ENCODE measurements at places on chromosomes 7 and 10.

GRCh38 chr7:102106625-102107024 is 180.0 kb upstream of the SH2B2 start:
- DNase-seq: no peak

DNA sequence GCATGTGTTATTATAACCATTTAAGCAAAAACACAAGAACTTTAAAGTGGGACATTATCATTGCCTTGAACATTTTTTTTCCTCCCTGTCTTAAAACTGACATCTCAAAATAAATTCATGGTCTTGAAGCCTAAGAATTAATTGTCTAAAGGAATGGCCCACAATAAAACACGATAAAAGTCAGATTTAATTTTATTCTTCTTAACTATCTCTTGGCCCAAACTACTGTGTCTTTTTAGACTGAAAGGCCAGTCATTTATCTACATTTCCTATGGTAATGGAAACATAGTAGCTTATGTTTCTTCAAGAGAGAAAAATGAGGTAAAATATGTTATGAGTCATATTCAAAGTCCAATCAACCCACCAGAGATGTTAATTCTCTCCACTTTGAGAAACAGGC is 24.4 kb upstream of the ETV1 start:
- no peak for DNase-seq

DNA sequence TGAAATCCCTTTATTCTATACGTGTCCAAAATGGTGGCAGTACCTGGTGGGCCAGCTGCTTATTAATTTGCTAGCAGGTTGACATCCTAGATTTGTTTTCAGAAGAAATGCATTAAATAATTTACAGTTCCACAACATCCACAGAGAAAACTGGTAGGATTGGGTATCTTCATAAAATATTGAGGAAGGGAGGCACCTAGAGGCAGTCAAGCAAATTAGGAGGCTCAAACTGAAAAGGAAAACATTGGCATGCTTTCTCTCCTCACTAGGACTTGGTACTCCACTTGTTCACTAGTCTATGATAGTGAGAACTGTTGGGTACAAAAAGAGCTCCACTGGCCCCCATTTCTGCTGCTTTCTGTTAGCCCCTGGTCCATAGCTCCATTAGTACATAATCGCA is 18.3 kb upstream of the LRGUK start:
- DNase-seq: no peak

DNA sequence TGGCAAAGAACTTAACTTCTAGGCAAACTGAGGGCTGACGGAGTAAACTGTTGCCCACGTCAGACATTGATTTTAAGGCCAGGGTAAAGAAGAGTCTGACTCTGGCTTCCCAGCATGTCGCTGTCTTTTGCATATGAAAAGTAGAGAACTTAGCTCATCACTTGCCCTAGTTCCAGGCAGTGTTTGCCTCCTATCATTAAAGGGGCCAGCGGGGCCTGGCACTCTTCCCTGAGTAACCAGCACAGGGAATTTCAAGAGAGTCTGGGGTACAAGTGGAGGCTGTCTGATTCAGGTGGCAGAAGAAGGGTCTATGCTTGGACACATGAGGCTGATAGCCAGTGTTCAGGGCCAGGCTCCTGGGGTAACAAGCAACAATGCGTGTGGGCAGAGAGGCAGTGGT is 4.8 kb downstream of the DENND2A start:
- no peak for DNase-seq

- no peak for DNase-seq
These were observed 331.3 kb upstream of the COBL start for GRCh38 chr7:51647931-51648351.

- no peak for DNase-seq
These were observed 26.0 kb downstream of the EGFR start for GRCh38 chr7:55044791-55045190.

DNA sequence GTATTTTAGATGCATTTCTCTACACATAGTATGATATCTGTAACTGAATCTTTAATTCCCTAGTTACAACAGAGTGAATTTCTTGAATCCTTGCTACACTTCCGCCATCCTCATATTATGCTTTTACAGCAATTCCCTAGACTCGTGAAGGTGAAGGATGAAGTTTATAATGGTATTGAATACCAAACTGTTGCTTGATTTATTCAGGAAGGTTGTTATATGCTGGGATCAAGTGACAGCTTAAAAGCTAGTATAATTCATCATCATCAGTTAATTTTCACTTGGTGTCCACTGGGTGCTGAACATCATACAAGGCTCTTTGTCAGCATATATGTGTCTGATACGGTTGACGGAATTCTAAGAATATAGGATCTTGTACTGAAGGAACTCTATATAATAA is 47.2 kb downstream of the MDFIC start:
- no peak for DNase-seq

- no peak for DNase-seq
These were observed 105.8 kb downstream of the ZWINT start for GRCh38 chr10:56255298-56255697.

GRCh38 chr7:15561835-15562234 is at the start of gene AGMO:
Gene AGMO (minus strand): TSS chr7:15562015.
- no peak for DNase-seq

GRCh38 chr7:70376561-70377031 is 755.3 kb upstream of the GALNT17 start:
- no peak for DNase-seq

- DNase-seq: no peak
These were observed 96.4 kb upstream of the AOAH start for GRCh38 chr7:36820527-36821170.

GRCh38 chr10:71429304-71429703 is 32.6 kb downstream of the CDH23 start:
- no peak for DNase-seq

GRCh38 chr10:132223156-132223590 is 36.4 kb downstream of the DPYSL4 start:
- peak; percentile 64 for DNase-seq

GRCh38 chr10:17906002-17906401 is 45.7 kb upstream of the SLC39A12 start:
- DNase-seq: no peak

GRCh38 chr10:95284807-95285206 is 6.0 kb downstream of the PDLIM1 start:
- no peak for DNase-seq

DNA sequence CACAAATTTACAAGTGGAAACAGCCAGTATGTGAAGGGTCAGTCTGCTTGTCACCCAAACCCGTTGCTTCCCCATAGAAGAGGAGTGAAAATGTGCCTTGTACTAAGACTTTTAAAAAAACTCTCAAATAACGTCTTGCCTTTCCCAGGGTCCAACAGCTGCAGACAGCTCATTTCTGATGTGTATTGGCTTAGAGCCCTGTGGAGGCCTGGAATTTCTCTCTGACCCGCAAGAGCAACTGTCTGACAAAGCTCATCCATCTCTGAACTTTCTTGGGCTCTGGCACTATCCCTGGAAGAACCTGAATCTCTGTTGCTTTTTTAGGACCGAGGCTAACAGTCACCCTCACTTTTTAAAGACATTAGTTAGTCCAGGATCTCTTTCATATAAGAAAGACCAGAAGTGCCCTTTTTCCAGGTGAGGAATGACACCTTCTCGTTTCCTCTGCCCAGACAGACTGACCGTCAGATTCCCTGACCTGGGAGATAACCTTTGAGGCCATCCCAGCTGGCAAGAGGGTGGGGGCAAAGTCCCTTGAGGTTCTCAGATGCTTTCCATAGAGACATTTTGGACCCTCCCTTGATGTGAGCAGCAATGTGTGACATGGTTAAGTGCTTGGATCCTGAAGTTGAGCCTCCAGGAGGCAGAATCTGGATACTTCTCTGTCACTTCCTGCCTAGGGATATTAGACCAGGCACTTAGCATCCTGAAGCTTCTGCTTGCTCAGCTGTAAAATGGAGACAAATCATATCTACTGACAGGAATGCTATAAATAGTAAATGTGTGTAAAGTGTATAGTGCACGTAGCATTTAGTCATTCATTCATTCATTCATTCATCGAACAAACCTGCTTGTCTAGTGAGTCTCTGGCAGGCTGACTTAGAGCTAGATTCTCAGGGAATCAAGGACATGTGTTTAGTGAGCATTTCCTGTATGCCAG is 4.5 kb upstream of the NODAL start:
- no peak for DNase-seq

DNA sequence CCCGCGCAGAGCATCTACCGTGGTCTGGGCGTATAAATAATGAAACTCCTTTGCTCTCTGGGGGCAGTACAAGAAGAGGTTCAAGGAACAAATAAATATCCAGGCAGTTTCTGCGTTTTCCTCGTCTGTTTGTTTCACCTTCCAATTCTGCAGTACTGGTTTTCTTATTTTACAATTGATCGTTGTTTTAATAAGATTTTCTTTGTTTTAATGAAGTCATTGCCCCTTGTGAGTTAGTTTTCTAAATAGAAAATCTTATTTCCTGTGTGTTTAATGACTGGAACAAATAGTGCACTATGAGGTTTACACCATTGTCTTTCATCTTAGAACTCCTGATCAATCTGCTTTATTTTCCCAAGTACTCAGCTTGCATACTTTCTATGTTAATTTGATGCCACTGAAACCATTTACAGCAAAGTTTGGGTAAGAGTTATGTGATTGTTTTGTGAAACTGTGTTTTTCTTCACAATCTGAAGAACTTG is 1.2 kb downstream of the PLEKHA1 start:
- DNase-seq: no peak

- DNase-seq: no peak
These were observed 127.6 kb downstream of the WDR11 start for GRCh38 chr10:120978589-120979252.

GRCh38 chr7:70060298-70061068 is 462.2 kb downstream of the AUTS2 start:
- DNase-seq: no peak

DNA sequence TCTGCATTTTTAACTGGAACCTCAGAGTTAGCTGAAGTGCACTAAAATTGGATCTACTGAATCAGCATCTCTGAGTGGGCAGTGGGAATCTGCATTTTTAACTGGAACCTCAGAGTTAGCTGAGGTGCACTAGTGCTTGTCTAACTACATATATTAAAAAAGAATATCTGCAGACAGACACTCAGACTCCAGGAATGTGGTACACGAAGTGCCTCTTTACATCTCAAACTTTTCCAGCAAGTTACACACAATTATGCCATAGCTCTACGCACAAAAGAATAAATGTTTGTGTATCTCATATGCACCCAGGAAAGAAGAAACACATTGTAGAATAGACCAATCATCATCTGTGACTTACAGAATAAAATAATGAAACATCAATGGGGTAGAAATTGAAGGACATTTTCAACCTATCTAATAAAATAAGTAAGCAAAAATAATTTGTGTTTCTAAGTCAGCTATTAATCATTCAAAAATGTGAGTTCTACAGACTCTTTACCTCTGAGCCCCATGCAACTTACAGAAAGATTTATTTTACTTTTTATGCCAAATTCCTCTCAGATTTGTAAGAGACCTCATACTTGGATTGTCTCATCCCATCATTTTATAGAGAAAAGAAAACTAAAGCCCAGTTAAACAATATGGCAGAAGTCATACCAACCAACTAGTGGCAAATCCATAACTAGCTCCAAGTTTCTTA is 28.3 kb downstream of the PPP1R3A start:
- DNase-seq: no peak

GRCh38 chr10:79186486-79187120 is 117.8 kb downstream of the ZMIZ1 start:
- no peak for DNase-seq

DNA sequence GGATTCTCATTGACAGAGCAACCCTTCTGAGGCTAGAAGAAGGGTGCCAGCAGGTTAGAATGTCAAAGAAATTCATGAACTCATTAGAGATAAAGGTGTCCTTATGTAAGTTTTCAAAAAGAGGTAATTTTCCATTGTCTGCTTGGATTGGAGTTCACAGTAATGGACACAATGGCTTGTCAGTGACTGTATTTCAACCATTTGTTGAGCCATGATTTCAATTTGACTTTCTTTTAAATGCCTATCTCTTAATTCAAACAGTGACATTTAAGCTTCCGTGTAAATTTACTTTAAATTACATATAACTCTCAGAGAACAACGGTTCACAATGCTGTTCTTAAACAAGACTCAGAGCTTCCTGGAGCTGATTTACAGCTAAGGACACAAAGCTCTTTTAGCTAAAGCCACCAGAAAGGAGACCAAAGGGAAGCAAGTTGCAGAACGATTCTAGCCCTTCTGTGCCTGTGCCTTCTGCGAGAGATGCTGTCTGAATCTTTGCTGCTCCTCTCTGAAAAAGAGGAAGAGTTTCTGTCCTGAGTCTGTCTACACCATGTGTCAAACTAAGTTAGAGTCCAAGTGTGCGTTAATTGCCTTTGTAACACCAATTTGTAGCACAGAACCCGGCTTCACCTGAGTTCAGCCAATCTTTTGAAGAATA is 42.2 kb upstream of the PFKP start:
- DNase-seq: no peak

- DNase-seq: no peak
These were observed 687 bp downstream of the EPDR1 start for GRCh38 chr7:37920849-37921805.
